NCI-H2227 treated with DMSO at 0.1 percent for 48 hours (cell line): ENCODE measurements at places on chromosomes 7 and 10.

- no peak for DNase-seq
Measured at GRCh38 chr7:124801330-124801895, 35.8 kb upstream of the GPR37 start.

DNA sequence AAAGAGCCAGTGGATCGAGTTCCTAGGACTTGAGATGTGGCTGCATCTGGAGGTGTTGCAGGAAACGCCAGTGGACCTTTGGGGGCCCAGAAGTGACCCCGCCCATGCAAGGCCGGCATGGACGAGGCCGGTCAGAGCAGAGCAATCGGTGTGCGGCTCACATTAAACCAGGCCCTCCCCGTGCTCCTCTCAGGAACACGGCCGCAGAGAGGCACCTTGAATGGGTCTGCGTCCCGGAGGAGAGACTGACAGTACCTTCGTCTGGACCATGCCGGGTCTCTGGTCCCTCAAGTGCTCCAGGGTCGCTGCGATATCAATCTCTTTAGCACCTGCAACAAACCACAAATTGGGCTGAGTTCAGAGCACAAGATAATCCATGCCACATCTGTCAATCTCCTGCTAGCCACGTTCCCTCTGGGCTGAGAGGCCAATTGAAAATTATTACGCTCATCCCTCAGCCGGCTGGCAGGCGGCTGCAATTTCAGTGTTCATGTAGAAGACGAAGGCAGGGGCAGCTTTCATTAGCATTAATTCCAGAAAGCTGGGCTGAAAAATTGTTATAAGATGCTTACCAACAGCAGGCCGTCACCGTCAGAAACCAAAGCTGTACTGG is 212.0 kb downstream of the DNAJB6 start:
- no peak for DNase-seq

GRCh38 chr7:157553256-157553655 is 216.5 kb downstream of the DNAJB6 start:
- no peak for DNase-seq

- DNase-seq: no peak
Measured at GRCh38 chr10:126921974-126922525, 16.8 kb downstream of the DOCK1 start.

- DNase-seq: peak; percentile 85
Measured at GRCh38 chr7:98902523-98902922, 24.2 kb downstream of the TRRAP start.

DNA sequence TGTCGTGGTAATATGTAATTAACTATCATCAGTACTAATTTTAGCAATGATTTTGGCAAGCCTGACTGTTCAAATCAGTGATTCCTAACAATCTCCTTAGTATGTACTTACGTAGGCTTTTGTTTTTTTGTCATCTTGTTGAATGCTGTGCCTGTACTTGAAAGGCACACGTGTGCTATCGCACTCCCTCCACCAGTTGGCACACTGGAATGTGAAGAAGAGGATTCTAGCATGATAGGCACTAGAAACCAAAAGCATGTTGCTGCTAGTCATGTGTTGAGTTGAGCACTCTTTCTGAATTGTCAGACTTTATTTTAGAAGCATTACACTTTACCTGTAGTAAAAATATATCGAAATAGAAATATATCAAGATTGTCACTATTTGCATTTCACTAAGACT is 59.1 kb downstream of the TASOR2 start:
- no peak for DNase-seq

DNA sequence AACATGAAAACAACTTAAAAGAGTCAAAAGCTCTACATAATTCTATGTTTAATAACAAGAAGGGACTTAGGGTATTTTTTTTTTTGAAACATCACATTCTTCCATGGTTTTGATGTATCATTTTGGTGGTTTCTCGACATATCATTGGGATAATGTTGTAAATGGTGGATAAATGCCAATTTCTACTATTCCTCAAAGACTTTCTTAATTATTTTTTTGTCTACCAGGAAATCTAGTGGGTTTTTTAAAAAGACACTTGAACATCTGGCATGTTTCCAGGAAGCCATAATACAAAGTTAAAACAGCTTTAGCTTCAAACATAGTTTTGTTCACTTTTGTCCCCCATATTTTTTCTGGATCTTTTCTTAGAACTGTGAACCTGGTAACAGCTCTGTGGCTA is 200.4 kb downstream of the DKK1 start:
- DNase-seq: no peak

DNA sequence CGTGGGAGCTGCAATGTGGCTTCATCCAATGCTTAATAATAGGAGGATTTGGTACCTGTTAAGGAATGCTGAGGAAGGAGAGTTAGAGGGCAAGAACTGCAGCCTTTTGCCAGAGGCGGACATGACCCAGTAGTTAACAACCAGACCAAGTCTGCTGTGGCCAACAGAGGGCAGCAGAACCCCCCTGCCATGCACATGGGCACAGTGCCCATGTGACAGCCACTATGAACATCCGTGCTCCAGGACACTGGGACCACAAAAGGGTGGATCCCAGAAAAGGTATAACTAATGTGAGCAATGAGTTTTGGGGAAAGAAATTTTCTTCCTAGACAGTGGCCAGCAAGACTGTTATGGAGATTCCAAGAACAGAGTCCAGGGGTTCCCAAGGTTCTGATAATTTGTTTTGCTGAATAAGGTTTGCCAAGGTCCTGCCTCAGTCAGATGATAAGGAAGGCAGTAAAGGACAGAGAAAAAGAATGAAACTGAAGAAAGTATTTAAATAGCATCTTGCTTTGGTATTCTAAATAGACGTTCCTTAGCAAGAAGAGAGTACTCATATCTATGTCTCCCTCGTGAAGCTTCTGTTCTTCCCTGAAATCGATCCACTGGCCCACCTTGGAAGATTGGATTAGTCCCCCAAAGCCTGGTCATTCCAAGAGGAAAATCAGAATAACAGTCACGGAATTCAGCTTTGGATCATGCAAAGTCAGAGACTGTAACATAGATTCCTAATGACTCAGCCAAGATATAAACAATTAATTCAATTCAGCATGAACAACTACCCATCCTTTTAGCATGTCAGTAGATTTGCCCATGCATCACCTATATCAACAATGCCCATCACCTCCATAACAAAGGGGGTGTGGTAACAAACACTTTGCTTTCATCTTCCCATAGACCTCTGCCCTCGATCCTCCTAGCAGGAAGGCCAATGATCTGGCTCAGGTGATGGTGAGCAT is 56.0 kb downstream of the LGI1 start:
- DNase-seq: no peak

- DNase-seq: no peak
Measured at GRCh38 chr7:108535257-108535656, 9.3 kb upstream of the PNPLA8 start.

GRCh38 chr7:70833726-70834125 is 298.2 kb upstream of the GALNT17 start:
- DNase-seq: no peak

- DNase-seq: no peak
Measured at GRCh38 chr7:7486362-7486761, 49.3 kb downstream of the COL28A1 start.

GRCh38 chr7:3065724-3066143 is 22.1 kb upstream of the CARD11 start:
- DNase-seq: no peak

DNA sequence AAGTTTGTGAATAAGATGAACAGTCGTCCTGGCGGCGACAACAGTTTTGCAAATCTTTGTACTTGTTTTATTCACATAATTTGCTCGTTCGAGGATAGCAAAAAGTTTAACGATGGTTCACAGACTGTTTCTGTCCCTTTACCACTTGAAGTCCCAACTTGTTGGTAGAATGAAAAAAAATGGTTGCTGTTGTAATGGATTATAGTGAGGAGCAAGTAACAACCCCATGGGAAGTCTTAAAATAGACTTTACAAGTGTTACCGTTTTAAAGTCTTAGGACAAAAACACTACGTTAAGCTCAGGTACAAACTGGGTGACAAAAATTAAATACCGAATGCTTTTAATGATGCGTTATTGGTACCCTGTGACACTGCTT is 589 bp downstream of the LSM8 start:
- DNase-seq: no peak

DNA sequence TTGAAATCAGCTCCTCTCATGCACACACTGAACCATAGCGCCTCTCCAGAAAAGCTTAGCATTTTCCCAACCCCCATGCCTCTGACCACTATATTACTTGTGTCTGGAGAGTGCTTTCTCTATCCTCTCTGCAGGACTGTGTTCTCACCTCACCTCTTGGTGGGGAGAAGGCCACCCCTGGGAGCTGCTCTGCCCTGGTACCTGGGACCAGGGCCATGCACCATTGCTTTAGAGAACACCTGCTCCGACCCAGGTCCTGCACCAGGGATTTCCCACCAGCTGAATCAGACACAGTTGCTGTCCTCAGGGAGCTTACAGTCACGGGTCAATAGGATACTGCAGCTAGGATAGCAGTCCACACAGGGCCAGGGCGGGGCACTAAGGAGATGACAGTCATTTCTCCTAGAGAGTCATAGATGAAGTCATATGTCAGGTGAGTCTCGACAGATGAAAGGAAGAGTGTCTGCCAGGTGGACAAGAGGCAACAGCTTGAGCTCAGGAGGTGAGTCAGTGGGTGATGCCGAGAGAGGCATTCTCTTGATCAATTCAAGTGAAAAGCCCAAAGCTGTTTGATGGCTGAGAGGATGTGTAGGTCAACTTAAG is 619 bp upstream of the LMTK2 start:
- no peak for DNase-seq

GRCh38 chr7:4939971-4940728 is 18.8 kb downstream of the MMD2 start:
- no peak for DNase-seq

- DNase-seq: peak; percentile 16
Measured at GRCh38 chr7:95684037-95684436, 87.7 kb upstream of the PDK4 start.

GRCh38 chr10:85864868-85865526 is 501.6 kb downstream of the GRID1 start:
- DNase-seq: no peak
